ENCODE measurements at places on chromosomes 1 and 21.

- DNase-seq: no peak
Observed at GRCh38 chr21:33834801-33835500, 80.7 kb downstream of the ATP5PO start.

DNA sequence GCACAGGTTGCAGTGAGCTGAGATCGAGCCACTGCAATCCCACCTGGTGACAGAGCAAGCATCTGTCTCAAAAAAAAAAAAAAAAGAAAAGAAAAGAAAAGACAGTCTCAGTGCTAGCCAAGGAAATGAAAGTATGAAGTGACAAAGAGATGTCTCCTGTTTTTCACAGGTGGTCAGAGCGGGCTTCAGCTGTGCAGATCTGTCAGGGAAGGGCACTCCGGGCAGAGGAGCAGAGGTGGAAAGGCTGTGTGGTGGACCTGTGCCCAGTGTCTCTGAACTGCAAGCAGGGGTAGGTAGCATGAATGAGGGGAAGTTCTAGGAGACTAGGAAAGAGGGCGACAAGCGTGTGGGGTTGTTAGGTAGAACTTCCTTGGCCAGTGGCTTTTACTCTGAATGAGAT, 67.5 kb downstream of the CD247 start:
- no peak for DNase-seq

- DNase-seq: no peak
Observed at GRCh38 chr1:54442185-54442584, 36.0 kb upstream of the SSBP3 start.

GRCh38 chr1:240487493-240487892, 124.5 kb downstream of the GREM2 start:
- DNase-seq: no peak

DNA sequence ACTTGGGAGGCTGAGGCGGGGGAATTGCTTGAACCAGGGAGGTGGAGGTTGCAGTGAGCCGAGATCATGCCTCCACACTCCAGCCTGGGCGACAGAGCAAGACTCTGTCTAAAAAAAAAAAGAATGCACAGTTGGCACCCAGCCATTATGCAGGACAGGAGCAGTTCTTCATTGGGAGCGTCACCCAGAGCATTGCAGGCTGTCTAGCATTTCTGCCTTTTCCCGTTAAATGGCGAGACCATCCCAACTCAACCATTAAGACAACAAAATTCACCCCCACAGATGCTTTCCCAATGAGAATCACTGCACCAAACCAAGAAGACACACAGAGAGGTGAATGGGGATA, 105.8 kb downstream of the EDEM3 start:
- no peak for DNase-seq

GRCh38 chr1:56153276-56153675, 426.1 kb downstream of the PLPP3 start:
- DNase-seq: no peak

DNA sequence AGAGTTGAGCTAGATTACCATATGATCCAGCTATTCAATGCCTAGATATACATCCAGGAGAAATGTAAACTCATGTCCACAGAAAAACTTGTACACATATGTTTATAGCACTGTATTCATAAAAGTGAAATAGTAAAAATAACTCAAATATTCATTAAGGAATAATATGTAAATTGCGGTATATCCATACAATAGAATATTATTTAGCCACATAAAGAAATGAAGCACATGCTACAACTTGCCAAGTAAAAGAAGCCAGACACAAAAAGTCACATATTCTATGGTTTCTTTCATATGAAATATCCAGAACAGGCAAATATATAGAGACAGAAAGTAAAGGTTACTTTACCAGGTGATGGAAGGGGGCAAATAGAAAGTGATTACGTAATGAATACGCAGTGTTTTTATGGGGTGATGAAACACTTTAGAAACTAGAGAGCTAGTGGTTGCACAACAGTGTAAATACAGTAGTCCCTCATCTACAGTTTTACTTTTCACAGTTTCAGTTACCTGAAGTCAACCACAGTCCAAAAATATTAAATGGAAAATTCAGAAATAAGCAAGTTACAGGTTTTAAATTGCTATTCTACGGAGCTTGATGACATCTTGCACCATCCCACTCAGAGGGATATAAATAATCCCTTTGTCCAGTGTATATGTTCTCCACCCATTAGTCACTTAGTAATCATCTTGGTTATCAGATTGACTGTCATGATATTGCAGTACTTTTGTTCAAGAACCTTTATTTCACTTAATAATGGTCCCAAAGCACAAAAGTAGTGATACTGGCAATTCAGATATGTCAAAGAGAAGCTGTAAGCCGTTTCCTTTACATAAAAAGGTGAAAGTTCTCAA, 62.3 kb downstream of the ZNF644 start:
- DNase-seq: no peak

DNA sequence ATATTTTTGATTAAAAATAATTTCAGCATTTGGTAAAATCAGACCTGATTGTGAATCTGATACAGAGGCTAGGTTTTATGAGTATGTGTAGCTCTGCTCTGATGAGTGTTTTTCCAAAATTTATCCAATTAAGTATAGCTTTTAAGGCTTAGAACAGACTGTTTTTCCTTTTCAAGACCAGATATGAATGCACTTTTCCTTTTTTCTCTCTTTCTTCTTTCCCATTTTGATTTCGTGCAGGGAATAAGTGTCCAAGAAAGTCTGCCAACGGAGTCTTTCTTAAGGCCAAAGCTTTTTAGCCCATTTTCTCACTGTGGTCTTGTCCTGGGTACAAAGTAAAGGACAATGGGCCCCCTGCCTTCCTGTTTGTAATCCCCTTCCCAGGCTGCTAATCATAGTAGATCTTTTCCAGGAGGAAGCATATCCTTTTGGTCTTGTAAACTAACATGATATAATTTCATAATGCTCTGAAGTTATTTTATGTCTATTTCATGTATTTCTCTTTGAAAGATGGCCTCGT, 2.9 kb downstream of the KIF1B start:
- no peak for DNase-seq

DNA sequence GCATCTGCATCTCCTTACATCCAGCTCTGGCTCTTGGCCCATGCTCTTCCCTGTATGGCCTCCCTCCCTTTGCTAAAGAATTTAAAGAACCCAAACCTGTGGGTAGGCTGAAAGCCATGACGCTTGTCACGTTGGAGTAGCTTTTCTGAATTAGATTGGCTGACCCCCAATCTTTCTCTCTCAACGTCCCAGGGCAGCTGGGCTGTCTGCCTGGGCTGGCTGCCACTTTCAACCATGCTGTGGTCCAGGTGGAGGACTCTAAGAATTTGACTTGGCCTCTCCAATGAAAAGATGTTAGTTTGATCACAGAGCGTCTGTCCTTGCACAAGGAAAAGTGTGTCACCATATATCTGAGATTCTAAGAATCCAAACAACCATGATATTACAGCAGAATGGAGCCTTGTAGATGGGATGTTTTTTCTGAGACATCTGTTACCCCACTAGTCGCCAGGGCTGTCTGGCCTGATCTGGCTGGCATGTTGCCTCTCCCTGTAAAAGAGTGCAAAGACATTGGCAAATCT, 6.5 kb upstream of the IGSF3 start:
- no peak for DNase-seq

GRCh38 chr1:8011016-8011415, 15.1 kb downstream of the ERRFI1 start:
- no peak for DNase-seq

GRCh38 chr1:26694638-26695355, 1.0 kb upstream of the ARID1A start:
- DNase-seq: no peak

DNA sequence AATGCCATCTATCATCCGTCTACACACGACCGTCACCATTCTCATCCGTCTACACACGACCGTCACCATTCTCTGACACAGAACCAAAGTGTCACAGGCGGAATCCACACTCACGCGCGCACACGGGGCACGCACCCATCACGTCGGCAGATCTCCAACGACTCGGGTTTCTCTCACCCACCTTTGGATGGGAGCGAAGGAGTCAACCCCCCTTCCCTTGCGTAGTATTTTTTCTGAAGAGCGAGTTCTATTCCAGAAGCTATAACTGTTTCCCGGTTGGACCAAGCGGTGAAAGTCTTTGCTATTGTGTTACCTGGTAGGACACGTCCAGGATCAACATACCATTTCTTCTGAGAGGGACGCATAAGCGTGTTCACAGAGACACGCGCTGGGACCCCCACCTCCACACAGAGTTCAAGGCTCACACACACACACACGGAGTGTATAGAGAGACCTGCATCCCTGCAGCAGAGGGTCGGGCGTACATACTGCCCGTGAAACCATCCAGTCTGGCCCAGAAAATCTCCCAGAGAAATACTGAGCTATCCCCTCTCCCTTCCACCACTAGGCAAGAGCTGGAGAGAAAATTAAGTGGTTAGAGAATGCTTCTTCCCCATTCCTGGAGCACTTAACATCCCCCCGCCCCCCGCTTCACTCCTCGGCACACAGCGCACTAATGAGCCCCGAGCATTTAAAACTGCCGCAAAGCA, 741 bp downstream of the DUSP10 start:
- DNase-seq: peak; percentile 22

All from T-helper 9 cell (primary cell).